ENCODE measurements at places on chromosomes 6 and 20.

GRCh38 chr20:46013322-46013828 is 4.7 kb downstream of the MMP9 start:
- no peak for DNase-seq
- no peak overlapping the region for H3K27ac ChIP-seq
- H3K4me3 ChIP-seq, result peak overlapping the region; percentile 58
- peaks cover 11% of the 10 kb centered on the region for H3K4me1 ChIP-seq
- H3K27me3 ChIP-seq, result peaks cover 31% of the 10 kb centered on the region

- no peaks in the 10 kb centered on the region for H3K36me3 ChIP-seq
- H3K27ac ChIP-seq, result no peak overlapping the region
- no peaks in the 10 kb centered on the region for H3K4me1 ChIP-seq
- DNase-seq, result no peak
- no peak overlapping the region for H3K4me3 ChIP-seq
Measured at GRCh38 chr6:133408132-133408531, 167.0 kb downstream of the EYA4 start.

DNA sequence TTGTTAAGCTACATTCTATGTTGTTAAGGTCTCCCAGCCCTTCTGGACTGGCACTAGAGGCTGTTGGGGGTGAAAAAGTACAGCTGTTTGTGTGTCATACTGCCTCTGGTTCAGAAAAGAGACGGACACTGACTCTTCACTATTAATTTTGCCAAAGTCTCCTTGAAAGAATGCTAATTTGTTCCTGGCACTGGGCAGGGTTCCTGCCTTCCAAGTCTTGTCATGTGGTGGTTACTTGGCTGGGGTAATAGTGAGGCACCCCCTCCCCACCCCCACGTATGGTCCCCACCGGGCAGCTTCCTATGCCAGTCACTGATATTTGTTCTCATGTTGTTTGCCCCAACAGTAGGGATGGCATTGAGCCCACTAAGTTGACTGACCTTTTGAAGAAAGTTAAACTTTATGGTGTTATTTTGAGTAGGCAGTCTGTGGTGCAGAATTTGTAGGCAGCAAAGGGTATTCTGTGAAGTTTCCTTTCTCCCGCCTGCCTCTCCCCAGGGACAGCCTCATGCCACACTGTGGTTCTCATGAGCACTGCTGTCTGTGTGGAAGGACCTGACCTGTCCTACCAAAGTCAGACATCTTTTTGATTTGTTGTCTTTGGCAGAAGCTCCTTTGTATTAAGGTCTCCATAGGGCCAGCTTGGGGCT is 8.7 kb downstream of the CDS2 start:
- peak overlapping the region; percentile 41 for H3K4me3 ChIP-seq
- peaks cover 80% of the 10 kb centered on the region for H3K4me1 ChIP-seq

GRCh38 chr6:127457456-127458064 is 1.6 kb downstream of the KIAA0408 start:
- no peak for DNase-seq
- H3K27me3 ChIP-seq, result no peaks in the 10 kb centered on the region

DNA sequence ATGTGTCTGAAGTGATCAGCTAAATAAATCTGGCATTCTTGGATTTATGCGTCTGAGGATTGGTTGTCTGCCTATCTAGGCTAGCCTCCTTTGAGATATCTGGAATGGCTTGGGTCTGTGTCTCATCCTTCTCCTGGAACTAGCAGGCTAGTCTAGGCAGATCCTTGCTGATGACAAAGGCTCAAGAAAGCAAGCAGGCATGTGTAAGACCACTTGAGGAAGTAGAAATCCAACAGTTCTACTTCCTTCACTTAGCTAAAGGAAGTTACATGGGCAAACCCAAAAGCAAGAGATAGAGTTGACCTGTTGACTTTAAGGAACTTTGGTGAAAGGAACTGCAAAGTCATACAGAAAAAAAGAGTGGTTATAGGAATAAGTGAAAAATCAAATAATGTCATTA is 672.6 kb downstream of the MAFB start:
- no peaks in the 10 kb centered on the region for H3K36me3 ChIP-seq
- no peak overlapping the region for H3K4me3 ChIP-seq
- no peaks in the 10 kb centered on the region for H3K4me1 ChIP-seq
- H3K27me3 ChIP-seq, result no peaks in the 10 kb centered on the region
- DNase-seq, result no peak
- H3K27ac ChIP-seq, result no peak overlapping the region

- peak overlapping the region; percentile 99 for H3K27ac ChIP-seq
- no peak for DNase-seq
- H3K27me3 ChIP-seq, result no peaks in the 10 kb centered on the region
- no peak overlapping the region for H3K4me3 ChIP-seq
- peaks cover 25% of the 10 kb centered on the region for H3K36me3 ChIP-seq
Measured at GRCh38 chr20:44720997-44721784, 6.0 kb downstream of the CCN5 start.

GRCh38 chr6:101747160-101747559 is 353.7 kb downstream of the GRIK2 start:
- H3K4me1 ChIP-seq, result no peaks in the 10 kb centered on the region
- no peak overlapping the region for H3K27ac ChIP-seq
- DNase-seq, result no peak
- H3K4me3 ChIP-seq, result no peak overlapping the region

DNA sequence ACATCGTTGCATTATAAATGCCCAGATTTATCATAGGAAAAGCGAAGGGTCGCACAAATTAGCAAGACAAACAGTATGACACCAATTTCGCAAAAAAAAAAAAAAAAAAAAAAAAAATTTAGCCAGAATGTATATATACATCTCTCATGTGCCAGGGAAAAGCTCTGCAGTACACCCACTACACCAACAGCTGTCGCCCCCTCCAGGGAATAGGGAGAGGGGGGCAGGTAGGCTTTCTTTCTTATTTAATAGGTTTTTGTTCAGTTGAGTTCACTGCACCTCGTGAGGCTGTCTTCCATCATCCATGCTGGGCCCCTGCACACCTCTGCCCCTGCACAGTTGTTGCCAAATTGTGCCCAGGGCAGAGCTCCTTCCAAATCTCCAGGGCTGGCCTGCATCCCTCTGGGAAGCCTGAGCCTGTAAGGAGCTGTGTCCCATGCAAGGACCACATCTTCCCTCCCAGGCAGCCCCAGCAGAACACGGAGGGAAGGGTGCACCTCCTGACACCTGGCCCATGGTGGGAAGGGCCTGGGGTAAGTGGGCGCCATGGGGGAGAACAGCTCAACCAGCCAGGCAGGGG is 85.4 kb downstream of the NINL start:
- no peak overlapping the region for H3K27ac ChIP-seq
- H3K4me1 ChIP-seq, result no peaks in the 10 kb centered on the region
- peaks cover 18% of the 10 kb centered on the region for H3K36me3 ChIP-seq
- no peaks in the 10 kb centered on the region for H3K27me3 ChIP-seq

DNA sequence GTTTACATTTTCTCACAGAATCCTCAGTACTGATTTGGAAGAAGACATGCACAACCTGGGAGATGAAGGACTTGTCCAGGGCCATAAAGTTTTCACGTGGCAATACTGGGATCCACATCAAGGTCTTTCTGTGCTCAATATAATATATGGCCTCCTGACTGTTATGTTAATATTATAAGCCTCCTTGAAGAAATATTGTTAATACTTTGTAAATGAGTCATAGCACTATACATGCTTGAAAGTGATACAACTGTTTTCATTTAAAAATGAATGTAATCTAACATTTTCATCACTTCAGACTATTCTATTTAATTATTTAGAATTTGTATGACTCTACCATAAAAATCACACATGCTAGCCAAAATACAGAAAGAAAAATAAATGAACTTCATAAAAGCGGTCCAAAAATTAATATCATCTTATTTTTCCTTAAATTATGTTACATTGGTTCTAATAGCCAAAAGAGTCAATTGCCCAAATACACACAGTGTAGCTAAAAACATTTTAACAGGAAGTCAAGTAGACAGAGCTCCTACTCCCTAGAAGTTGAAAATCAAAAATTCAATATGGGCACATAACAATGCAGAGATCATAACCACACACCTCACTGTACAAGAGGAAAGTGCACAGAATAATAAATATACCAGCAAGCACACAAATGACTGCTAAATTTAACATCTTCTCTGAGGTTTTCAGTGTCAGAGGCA is 188.0 kb upstream of the HDDC2 start:
- peak overlapping the region; percentile 31 for H3K27ac ChIP-seq
- no peak overlapping the region for H3K4me3 ChIP-seq
- H3K27me3 ChIP-seq, result no peaks in the 10 kb centered on the region
- DNase-seq, result no peak
